ENCODE measurements at places on chromosomes 3 and 15.

DNA sequence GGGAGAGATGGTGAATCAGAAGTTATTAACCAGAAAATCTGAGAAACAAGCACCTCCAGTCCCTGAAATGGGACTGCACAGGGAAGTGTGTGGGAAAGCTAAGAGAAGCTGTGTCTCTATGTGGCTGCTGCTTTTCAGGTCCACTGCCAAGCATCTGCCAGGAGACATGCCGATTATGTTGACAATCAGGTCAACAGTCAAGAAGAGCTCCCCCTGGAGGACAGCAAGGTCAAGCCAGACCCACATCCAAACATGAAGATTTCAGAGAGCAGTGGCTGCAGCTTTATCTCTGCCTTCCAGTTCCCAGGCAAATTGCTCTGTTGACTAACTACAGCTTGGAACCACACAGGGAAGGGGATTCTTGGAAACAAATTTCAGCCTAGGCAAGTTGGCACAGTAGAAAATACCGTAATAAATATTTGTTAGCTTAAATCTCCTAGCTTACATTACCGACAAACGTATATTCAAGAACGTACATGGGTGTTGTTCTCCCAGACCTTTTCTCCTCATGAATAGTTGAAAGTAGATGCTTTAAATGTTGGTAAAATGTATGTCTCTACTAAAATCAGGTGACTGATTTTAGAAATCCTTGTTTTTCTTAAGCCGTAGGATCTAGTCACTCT is 394.5 kb upstream of the RARB start:
- DNase-seq = no peak

- DNase-seq = no peak
Observed at GRCh38 chr15:60399246-60399915, 1.6 kb upstream of the ANXA2 start.

DNA sequence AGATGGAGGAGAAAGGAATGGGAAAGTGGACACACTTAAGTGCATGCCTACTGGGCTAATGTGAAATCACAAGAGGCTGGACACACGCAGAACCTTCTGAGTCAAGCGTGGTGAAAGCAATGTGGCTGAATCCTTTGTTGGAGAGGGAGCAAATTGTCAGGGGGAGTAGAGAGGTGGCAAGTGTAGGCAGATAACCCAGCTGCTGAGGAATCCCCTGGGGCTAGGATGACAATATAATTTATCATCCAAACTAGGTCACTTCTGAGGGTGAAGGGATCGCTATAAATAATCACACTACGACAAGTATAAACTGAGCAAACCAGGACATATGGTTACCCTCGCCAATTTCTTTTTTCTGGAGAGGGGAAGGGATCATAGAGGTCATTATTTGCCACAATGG is 28.7 kb downstream of the TAMM41 start:
- DNase-seq = no peak

- no peak for DNase-seq
Observed at GRCh38 chr3:128070898-128071591, 18.8 kb downstream of the SEC61A1 start.

DNA sequence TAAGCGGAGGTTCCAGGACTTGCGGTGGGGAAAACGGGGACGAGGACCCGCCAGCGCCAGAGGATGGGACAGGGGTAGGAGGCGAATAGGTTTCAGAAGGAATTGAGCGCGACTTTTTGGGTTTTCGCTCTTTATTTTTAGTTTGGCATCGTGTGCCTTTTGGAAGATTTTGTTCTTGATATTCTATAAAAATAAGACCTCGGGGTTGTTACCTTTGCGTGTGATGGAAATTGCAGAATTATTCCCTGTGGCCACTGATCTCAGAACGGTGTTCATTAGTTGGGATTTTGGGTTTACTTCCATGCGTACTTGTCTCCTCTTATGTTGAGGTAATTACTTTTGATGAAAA is 453 bp upstream of the CCDC14 start:
- no peak for DNase-seq

GRCh38 chr3:58095603-58096138 is 87.4 kb downstream of the FLNB start:
- DNase-seq = no peak

- DNase-seq = no peak
Observed at GRCh38 chr15:80587816-80588456, 107.2 kb upstream of the ABHD17C start.

DNA sequence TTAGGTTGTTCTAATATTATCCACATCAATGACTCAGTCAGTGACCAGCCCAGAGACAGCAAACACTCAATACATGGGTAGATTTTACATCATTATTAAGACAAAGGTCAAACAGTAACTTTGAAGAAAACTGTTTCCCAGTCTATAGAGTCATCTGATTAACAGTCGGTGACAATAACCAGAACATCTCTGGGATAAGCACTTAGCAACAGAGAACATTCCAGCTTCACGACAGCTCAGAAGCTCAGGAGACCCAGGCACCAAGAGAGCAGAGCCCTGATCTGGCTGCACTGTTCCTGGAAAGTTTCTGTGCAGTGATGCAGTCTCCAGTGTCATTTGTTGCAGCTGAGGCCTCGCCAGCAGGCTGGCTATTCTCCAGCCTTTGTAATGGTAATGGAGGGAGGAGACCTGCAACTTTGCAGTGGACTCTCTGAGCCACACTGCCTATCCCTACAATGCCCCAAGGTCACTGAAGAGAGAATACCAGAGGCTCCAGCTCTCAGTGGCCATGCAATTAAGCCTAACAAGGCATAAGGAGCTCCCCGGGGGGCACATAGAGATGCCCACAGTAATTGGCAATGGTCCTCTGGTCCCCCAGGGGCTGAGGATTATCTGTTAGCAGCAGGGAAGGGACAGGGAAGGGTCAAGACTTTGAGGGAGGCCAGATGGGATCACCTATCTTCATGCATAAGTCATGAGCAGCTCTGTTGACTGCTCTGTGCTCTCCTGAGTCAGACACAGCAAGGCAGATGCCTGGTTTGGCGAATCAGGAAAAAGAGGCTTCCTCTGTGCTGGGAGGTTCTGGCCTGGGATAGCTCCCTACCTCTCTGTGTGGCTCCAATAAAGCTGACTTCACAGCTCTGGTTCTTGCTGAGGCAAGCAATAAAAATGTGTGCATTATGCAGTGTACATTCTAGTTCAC is 163.6 kb downstream of the CTNNB1 start:
- DNase-seq = no peak

GRCh38 chr15:65286069-65286703 is 497 bp downstream of the PARP16 start:
- DNase-seq = no peak

DNA sequence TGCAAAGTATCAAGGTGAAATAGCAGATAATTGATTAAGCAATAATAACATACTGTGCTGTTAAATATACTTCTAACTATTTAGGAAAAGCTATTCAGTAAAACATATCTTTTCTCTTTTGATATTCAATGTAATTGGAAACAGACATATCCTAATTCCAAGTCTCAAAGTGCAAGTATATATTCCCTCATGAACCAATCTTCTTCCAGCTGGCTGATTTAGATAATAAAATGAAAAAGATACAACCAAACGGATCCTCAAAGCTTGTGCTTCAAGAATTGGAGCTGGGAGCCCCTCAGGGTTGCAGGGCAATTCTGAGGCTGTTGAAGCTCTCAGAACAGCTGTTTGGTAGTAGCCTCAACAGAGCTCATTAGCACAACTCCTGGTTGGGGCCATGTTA is 236.6 kb downstream of the ZIC1 start:
- DNase-seq = no peak

- no peak for DNase-seq
Observed at GRCh38 chr3:170012683-170013400, 25.0 kb upstream of the GPR160 start.

GRCh38 chr3:125585595-125586223 is 9.6 kb downstream of the OSBPL11 start:
- DNase-seq = no peak

DNA sequence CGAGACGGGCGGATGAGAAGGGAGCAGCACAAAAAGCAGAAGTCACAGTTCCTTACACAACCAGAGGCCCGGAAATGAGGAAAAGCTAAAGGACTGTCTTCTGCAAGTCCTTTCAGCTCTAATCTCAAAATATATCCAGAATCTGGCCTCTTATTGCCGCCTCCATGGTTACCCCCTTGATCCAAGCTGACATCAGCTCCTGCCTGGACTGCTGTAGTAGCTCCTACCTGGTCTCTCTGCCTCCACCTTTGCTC is 324.0 kb upstream of the ROPN1 start:
- no peak for DNase-seq

DNA sequence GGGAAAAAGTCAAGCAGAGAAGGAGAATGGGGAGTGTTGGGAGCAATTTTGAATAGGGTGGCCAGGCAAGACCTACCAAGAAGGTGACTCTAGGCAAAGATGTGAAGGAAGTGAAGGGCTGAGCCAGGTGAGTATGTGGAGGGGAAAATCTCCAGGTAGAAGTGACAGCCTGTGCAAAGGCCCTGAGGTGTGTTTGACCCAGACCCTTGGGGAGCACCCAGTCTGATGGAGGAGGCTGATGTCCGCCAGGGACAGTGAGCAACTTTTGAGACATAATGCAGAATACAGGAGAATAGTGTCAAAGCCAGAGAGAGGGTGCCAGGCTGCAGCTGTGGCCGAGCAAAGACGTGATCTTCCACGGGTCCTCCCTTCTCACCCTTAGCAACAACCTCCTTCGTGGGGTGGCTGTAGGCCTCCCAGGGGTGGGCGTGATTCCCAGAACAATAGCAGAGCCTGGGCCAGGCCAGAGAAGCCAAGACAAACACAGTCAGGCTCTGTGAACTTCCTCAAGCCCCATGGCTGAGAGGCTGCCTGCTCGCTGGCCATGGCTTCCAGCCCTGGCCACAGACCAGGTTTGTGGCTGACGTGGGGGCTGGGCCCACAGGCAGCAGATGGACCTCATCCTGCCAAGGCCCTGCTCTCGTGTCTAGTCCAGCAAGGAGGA is 58.1 kb downstream of the SLC6A6 start:
- peak; percentile 83 for DNase-seq

DNA sequence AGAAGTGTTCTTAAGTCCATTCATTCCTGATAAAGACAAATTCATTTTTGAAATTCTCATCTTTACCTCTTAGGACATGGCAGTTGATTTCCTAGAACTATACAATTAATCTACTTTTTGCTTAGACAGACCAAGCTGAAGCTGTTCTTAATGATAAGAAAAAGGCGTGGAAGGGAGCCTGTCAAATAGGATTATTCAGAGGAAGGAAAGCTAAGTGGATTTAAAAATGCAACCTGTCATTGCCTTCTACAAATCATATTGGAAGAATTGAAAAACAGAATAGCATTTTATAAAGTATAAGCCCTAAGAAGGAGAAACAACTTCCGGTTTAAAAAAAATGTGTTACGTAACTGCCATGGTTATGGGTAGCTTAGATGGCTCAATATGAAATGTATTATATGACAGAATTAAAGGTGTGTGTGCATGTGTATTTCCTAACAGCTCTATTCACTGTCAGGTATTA is 81.2 kb upstream of the RAP2B start:
- no peak for DNase-seq

- no peak for DNase-seq
Observed at GRCh38 chr3:79937567-79937966, 169.8 kb upstream of the ROBO1 start.

DNA sequence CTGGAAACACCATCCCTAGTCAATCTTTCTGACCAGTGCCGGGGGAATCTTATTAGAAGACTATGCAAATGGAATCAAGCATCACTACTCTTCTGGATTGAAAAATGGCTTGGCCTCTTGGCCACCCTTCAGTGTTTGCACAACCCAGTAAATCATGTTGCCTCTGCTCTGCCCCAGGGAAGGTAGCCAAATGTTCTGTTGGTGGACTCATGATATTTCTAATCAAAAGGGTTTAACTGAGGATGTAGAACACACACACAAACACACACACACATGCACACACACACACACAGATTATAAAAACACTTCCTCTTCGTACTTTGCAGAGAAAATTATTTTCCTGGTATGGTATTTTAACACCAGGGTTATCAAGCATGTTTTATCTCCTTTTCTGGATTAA is 7.9 kb downstream of the RBP2 start:
- no peak for DNase-seq

GRCh38 chr3:124345845-124346244 is 353.9 kb upstream of the ROPN1 start:
- no peak for DNase-seq

DNA sequence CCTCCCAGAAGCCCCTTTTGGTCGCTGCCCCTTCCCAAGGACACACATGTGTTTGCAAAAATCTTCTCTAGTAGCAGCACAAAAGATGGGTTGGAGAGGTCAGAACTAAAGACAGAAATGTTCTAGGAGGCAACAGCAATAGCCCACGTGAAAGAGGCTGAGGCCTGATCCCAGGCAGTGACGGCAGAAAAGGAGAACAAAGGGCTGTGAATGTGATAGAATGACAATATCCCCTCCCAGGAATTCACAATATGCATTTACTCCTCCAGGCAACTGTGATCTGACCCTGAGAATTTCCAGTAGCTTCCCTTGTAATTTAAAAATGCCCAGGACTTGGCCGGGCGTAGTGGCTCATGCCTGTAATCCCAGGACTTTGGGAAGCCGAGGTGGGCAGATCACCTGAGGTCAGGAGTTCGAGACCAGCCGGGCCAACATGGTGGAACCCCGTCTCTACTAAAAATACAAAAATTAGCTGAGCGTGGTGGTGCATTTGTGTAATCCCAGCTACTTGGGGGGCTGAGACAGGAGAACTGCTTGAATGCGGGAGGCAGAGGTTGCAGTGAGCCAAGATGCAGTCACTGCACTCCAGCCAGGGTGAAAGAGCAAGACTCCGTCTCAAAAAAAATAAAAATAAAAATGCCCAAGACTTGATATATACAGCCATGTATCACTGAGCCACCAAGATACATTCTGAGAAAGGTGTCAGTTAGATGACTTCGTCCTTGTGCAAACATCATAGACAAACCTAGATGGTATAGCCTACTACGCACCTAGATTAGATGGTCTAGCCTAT is 43.6 kb upstream of the PIAS1 start:
- DNase-seq = no peak

- DNase-seq = no peak
Observed at GRCh38 chr3:45035441-45036301, 9.6 kb downstream of the CLEC3B start.

DNA sequence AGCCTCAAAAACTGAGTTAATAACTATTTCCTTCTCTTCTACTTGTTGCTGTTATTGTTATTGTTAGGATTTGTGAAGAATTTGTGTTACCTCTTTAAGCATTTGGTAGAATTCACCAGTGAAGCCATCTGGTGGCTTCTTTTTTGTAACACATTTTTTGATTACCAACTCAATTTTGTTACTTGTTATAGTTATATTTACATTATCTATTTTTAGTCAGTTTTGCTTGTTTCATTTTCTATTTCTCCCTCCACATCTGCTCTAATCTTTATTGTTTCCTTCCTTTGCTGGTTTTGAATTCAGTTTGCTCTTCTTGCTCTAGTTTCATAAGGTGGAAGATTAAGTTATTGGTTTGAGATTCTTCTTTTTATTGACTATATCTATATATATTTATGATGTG is 3.7 kb upstream of the SLC9C1 start:
- no peak for DNase-seq

DNA sequence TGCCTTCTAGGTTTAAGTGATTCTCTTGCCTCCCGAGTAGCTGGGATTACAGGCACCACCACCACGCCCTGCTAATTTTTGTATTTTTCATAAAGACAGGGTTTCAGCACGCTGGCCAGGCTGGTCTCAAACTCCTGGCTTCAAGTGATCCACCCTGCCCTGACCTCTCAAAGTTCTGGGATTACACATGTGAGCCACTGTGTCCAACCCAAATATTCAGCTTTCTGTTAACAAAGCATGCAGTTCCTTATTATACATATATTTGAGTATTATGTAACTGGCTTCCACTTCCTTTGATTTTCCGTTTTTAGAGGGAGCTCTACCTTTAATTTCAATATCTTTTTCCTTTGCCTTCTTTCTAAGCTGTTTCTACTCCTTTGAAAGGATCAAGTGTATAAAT is 26.1 kb downstream of the TSC22D2 start:
- DNase-seq = no peak

- DNase-seq = no peak
Observed at GRCh38 chr3:79414806-79415205, 353.0 kb downstream of the ROBO1 start.

Data from AG04449 (cell line).